ENCODE measurements at places on chromosomes 12 and 14.

DNA sequence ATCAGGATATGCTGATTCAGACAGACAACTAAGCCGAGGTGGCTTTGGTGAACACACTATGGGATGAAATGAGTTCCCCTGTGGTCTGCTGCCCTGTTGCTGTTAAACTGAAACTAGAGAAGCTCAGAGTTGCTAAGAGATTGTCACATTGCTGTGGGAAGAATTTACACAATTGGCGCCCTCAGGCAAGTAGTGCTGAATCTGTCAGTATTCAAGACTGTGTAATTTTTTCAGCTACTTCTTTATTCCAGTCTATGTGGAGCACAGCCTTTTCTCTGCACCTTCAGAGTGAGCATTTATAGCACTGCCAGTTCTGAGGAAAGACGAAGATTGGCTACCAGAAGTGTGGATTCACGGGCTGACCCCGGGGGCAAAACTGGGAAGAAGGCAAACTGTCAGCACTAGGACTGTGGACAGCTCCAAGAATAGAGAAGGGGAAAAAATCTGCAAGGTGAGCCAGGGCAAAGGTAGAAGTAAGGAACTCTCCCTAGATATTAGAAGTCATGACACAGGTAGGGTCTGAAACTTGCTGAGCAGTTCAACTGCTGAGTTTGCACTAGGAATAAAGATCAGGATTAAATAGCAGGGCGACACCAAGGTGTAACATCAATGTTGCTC, 218.8 kb upstream of the TMPO start:
- no peak for DNase-seq

DNA sequence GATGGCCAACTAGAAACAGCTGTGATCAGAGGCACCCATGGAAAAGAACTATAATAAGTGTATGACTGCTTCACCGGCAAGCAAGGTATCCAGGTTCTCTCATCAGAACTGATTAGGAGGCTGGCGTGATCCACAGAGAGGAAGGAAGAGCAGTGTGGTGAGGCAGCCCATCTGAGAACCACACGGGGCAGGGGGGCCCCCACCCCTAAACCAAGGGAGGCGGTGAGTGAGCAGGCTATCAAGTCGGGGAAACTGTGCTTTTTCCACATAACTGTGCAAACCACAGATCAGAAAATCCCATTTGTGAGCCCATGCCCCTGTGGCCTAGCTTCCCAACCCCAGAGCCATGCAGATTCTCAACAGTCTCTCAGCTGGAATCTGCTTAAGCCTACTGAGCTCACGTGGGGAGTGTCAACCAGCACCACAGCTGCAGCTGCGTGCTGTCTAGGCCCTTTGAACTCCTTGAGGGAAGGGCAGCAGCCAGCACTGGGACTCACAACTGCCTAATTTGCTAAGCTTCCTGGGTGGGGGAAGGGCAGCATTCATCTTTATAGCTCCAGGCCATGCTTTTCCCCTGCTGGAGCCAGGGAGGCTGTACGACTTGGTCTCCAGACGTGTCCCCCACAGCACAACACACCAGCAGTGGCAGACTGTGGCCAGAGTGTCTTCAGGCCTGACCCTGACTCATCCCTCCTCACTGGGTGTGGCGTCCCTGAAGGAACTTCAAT, 444.4 kb upstream of the ATP2B1 start:
- no peak for DNase-seq

- DNase-seq: no peak
Observed at GRCh38 chr14:67602995-67603545, 3.0 kb upstream of the PIGH start.

- DNase-seq: no peak
Observed at GRCh38 chr14:53938136-53938837, 18.3 kb downstream of the BMP4 start.

DNA sequence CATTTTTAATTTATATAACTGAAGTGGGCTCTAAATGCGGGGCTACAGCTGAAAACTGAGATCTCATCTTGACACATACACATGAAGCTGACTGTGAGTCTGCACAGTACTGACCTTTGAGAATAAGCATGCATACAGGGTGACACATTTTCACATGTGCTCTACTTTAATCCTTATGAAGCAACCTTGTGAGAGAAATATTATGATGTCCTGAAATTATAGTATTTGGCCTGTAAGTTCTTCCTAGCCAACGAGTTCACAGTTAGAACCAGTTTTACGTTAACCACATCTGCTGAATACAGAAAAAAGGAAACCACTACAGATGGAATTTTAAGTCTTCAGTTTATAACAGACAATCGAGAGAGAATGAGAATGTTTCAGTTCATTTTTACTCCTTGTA, 70.3 kb downstream of the SPPL3 start:
- DNase-seq: no peak

GRCh38 chr14:34258318-34258717, 203.7 kb downstream of the SPTSSA start:
- DNase-seq: no peak

- no peak for DNase-seq
Observed at GRCh38 chr12:101299931-101300330, 20.0 kb downstream of the UTP20 start.

DNA sequence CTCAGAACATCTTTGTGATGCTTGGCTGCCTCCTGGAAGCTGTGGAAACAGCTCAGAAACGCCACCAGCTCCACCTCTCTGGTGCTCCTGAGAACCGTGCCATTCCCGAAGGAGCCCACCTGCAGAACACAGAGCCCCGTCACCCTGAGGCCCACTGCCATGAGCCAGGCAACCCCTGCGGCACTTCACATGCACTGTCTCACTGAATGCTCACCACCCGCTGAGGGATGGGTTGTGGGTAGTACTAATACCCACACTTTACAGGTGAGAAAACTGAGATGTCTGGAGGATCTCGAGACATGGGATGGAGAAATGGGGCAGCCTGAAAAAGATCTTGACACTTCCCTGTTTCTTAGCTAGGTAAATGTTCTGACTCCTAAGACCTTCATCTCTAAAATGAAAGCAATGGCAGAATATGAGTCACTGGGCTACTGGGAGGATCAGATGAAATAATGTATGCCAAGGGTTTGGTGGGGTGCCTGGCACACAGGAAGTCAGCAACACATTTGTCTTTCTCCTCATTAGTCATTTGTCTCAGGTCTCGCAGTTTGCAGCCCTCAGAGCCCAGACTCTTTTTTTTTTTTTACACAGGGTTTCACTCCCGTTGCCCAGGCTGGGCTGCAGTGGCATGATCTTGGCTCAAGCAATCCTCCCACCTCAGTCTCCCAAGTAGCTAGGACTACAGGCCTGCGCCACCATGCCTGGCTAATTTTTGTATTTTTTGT, 5.3 kb downstream of the OASL start:
- no peak for DNase-seq

DNA sequence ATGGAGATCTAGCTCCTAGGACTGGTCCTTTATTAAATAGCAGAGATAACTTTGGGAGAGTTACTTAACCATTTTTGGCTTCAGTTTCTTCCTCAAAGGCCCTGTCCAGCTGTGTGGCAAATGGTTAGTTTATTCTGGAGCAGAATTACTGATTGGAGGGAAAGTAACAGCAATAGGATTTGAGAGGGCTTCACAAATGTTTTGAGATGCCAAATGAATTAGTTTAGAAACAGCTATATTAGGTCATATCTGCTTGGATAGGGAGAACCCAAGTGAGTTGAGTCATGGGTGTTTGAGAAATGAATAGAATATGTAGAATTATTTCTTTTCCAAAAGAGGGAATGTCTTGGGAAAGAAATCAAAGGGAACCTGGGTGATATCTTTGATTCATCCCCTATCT, 17.5 kb downstream of the RASSF3 start:
- no peak for DNase-seq

DNA sequence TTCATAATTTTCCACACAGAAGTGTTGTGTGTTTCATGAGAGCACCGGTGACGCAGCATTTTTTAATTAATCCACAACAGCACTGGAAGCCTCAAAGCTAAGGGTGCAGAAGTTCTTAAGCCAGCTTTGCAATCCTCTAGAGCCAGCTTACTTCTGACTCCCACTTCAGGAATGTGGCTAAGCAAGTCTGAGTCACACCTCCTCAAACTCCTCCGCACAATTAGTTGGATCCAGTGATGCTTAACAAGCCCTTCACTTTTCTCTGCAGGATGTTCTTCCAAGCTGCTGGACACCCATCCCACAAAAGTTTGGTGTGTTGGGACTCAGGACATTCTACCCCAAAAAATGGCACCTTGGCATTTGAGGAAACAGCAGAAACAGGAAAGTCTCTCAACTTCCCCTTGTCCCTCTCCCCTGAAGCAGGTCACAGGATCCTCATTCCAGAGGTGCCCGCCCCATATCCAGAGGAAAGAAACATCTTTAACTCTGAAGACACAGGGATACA, 210.0 kb downstream of the PPM1H start:
- no peak for DNase-seq

GRCh38 chr12:106625976-106626375, 43.2 kb downstream of the RFX4 start:
- no peak for DNase-seq

GRCh38 chr12:61654698-61655097, 605.5 kb upstream of the USP15 start:
- DNase-seq: no peak

DNA sequence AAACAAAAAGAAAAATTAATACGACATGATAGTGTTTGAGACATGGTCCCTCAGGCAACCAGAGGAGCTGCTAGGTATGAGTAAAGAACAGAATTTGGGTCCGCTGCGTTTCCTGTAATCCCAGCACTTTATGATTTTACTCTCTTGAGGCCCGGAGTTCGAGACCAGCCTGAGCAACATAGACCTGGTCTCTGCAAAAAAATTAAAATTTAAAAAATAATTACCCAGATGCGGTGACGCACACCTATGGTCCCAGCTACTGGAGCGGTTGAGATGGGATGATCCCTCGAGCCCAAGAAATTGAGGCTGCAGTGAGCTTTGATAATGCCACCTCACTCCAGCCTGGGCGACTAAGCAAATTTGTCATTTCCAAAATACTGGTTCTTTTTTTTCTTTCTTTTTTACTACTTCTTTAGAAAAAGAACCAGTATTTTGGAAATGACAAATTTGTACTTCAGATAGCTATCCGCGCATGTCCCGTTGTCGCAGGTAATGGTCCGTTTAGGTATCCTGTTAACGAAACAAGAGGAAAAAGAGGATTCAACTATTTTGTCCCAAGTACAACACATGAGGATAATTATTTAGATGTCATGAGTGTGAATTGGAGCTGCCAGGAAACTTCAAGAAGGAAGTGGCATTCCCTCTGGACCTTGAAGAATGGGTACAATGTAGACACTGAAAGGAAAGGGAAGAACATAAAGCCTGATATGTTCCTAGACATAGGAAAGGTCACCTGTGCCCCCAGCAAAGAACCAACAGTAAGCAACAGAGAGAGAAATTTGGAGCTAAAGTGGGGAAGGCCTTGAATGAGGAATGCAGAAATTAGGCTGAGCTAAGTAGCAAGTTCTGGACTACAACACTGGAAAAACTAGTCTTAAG, 1.2 kb upstream of the HECTD1 start:
- no peak for DNase-seq

GRCh38 chr12:58920102-58920960, at the start of gene LRIG3:
LRIG3 (minus strand) TSS chr12:58920504; CDS start chr12:58920235, 269 bp downstream.
- DNase-seq: no peak

DNA sequence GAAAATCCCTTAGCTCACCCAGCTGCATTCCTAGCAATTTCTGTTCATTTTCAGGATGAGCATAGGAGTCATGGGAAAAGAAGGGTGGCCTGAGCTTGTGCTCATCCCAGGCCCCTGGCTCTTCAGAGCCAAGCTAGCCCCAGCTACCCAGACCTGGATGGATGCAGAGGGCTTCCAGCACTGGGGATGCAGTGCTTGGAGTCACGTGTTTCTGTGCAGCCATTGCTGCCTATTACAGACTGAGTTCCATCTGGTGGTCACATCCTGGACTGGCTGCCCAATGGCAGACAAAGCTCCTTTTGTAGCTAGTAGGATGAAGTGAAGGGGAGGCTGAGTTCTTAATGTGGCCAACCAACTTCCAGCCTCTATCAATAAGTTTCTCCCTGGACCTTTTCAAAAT, 54.2 kb upstream of the JDP2 start:
- no peak for DNase-seq

DNA sequence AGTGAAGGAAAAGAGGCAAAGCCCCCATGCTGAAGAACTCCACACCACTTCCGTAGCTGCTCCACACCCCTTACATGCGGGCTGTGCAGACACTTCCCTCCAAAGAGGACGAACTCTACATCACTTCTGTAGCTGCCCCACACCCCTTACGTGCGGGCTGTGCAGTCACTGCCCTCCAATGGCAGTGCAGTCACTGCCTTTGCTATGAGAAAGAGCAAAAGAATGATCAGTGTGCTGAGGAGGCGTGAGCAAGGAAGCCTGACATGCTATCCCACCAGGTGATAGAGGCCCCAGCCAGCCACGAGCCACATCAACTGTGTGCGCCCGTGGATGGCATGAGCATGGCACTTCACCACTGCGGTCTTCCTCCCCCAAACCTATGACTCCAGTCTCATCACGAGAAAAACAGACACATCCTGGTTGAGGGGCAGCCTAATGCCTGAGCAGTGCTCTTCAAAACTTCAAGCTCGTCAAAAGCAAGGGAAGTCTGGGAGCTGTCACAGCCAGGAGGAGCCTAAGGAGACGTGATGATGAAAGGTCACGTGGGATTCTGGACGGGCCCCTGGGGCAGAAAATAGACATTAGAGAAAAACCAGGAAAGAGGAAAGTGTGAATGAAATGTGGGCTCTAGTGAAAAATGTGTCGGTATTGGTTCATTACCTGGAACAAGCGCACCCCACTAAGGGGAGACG, 60.8 kb upstream of the C14orf180 start:
- DNase-seq: no peak

DNA sequence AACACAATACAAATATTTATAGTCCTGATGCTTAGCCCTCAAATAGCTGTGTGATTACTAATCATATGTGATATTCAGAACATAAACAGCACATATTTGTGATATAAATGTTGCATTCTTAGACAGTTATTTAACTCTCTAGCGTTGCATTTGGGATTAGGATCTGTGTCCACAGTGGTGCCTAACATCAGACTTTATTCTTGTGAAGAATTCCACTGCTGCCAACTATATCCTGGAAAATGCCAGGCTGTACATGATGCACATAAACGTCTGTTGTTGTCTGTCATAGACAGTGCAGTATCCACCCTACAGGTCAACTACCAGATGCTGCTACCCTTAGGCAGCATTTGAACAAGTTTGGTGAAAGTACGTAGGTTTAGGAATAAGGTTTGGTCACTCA, 39.0 kb downstream of the SLC38A4 start:
- no peak for DNase-seq

DNA sequence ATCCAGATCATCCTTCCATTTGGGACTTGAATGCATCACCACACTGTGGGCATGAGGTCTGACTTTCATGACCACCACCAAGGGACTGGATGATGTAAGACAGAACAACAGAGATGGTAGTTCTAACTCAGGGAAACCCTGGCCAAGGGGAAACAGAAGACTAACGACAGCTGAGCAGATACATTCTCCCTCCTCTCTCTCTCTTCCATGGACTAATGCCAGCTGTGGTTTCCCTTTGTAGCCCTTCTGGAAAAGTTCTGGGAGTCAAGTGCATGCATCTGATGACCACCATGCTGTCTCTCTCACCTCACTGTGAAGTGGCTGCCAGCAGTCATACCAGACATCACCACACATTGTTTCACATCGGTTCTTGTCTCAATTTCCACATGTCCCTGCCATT, 3.4 kb downstream of the TAS2R30 start:
- no peak for DNase-seq

- DNase-seq: no peak
Observed at GRCh38 chr14:54942913-54943312, 40.3 kb upstream of the GCH1 start.

- no peak for DNase-seq
Observed at GRCh38 chr14:34682787-34683321, 31.5 kb downstream of the CFL2 start.

- no peak for DNase-seq
Observed at GRCh38 chr14:38238878-38239277, 17.0 kb downstream of the CLEC14A start.

- no peak for DNase-seq
Observed at GRCh38 chr12:100187068-100187467, 13.5 kb upstream of the ACTR6 start.
